ENCODE measurements at places on chromosomes 6 and 20.

DNA sequence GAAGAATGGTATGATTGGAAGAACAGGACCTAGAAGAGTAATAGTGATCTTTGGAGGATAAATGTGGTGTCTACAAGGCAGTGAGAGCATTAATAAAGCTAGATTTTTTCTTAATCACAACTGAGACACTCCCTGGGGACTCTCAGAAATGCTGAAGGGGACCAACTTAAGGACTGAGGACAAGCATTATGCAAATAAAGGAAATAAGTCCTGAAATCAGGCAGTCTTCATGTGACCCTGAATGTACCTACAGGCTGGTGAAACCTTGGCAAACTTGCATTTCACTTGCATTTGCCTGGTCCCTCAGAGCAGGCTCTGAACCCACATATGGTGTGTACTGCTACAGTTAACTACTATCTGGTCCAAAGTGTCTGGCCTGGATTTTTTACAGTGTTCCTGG lies 19.3 kb upstream of the TTK start:
- DNase-seq: no peak

- DNase-seq: no peak
Observed at GRCh38 chr20:59665656-59666555, 61.6 kb downstream of the PHACTR3 start.

DNA sequence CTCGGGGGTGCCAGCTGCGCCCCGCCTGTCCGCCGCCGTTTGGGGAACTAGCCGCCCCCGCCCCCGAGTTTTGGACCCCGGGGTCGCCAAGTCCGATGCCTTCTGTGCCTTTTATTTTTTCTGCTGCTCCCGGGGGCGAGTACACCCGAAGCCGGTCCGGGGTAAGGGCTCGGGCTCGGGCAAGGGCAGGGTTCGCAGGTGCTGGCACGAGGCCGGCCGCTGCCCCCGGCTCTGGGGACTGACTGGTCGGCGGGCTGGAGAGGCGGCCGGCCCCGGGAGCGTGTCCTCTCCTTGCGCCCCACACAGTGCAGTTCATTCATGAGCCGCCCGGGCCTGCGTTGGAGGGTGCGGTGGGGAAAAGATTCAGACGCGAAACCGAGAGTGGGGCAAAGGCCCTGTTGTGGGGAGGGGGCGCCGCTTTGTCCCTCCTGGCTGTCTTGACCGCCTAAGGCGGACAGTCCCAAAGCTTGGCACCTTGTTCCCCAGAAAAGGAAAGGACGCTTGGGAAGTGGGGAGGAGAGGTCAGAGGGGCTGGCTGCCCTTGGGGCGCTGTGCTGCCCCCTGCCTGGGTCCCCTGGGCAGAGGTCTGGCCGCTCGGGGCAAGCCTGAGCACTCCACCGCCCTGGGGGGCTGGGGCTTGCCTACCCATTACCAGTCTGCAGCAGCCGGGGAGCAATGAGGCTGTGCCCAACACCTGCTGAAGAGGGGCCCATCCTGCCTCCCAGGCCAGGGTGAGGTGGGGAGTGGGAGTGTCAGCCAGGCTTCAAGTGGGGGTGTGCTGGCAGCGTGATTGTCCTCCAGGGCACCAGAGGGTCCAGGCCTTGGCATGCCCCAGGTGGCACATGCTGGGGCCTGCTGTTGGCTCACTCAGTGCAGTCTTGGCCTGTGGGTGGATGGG lies 915 bp downstream of the TMEM63B start:
- DNase-seq: no peak

GRCh38 chr20:18981962-18982539 lies 168.5 kb downstream of the SCP2D1 start:
- DNase-seq: no peak

DNA sequence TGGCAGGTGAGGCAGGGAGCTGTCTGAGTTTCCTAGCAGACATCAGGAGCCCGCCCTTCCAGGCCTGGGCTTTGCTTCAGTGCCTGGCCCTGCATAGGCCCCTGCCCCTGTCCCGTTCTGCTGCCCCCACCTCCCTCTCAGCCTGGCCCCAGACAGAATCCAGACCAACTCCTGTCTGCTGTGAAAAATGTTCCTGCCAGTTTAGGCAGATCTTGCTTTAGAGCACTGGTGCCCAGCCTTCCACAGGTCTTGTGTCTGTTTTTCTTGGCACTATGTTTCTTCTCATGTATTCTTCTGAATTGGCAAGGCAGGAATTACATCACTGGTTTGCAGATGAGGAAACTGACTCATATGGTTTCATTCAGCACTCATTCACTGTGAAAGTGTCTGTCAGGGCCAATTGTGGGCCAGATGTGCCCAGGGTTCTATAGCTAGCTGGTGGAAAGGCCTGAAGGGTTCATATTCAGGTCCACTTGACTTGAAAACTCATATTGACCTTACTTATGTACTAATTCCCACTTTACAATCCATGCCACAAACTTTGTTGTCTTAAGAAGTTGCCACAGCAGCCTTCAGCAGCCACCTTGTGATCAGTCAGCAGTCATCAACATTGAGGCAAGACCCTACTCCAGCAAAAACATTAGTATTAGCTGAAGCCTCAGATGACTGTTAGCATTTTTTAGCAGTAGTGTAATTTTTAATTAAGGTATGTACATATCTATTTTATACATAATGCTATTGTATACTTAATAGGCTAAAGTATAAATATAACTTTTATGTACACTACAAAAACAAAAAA lies 40.5 kb downstream of the HLA-F start:
- DNase-seq: no peak

Measured in stimulated activated CD8-positive, alpha-beta memory T cell treated with anti-CD3 and anti-CD28 coated beads, Interleukin-15, amount 100 ng/mL, for 24 hours (primary cell).